ENCODE measurements at places on chromosomes 11 and 22.

DNA sequence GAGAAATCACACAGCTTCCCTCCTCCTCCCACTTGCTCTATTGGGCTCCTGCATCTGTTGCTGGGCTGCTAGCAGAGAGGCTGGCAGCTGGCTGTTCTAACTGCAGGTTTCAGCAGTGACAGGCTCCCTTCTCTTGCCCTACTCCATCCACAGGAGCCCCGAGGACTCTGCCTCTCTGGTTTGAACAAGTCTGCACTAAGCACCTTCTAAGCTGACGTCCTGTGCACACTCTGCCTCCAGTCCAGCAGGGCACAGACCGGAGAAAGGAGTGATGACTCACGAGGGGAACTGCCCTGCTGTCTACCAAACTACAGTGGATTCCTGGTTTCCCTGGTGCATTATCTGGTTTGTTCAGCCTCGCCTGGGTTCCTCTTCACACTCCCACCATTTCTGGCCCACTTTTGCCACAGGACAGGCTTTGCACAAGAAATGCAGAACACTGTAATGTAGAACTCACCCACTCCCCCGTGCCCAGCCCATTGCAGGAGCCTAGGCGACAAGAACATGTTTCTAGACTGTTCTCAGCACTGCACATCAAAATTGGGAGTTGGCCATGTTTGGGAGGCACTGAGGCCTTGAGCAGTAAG, 26.0 kb downstream of the IL10RA start:
- DNase-seq: peak; percentile 20

DNA sequence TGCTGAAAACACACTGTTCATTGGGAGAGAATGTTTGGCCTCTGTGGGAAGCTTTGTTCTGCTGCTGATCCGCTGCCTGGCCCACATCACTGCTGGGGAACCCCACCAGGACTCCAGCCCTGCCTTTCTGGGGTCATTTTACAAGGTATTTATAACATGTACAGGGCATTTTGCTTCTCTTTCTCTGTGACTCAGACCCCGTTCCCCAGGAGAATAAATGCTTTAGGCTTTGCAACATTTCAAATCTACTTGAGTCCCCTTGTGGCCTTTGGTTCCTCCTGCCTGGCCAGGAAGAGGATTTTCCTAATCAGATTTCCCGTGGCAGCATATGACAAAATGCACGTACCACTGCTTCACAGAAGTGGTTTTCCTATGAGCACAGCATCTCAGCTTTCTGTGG, 43.0 kb downstream of the BTG4 start:
- no peak for DNase-seq

- no peak for DNase-seq
Observed at GRCh38 chr11:15198284-15198683, 83.6 kb downstream of the INSC start.

- DNase-seq: no peak
Observed at GRCh38 chr11:127055236-127055635, 54.7 kb upstream of the KIRREL3 start.
